ENCODE measurements at places on chromosomes 7 and 10.

DNA sequence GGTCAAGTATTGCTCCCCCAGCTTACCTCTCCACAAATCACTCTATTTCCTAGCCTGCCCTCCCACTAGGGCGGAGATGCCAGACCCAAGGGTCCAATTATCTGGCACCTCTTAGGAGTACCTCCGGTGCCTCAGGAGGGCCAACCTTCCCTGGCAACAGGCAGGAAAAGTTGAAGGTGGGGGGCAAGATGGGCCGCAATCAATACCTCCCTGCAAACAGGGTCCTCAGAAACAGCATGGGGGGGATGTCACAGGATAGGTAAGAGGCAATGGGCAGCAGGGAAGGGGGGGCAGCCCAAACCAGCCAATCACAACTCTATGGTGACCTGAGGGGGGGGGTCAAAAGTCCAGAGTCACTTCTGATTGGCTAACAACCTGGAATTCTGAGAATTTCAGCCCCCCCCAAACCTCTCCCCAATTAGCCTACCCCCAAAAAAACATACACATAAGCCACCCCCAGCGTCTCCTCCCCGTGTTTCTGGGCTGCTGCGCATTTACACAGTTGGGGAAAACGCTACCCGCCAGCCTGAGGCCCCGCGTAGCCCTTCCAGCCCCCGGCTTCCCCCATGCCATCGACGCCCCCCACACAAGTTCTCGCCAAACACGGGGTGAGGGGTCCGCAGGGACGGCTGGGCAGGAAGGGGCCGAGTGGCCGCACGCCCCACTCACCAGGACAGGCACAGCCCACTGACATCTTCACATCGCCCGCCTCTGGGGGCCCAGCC, 589 bp downstream of the LDB1 start:
- no peak for DNase-seq

- DNase-seq, result no peak
Observed at GRCh38 chr10:132575320-132576201, 38.0 kb downstream of the INPP5A start.

DNA sequence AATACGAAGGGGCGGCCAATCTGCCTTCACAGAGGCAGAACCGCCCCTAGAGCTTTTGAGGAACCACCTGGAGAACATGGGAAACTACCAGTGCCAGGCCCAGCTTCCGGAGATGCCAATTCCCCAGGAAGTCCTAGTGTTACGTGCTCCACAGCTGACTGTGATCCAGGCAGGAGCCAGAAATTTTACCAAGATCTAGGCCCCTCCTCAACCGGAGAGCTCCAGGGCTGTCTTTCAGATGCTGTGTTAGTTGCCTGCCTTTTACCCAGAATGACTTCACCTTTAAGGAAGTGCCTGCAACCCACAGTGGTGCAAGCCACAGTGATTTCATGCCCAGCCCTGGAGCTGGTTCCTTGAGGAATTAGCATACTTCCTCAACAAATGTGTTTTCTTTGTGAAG, 62.9 kb downstream of the ELMO1 start:
- no peak for DNase-seq

- DNase-seq, result no peak
Observed at GRCh38 chr7:155843426-155844018, 31.3 kb upstream of the SHH start.

DNA sequence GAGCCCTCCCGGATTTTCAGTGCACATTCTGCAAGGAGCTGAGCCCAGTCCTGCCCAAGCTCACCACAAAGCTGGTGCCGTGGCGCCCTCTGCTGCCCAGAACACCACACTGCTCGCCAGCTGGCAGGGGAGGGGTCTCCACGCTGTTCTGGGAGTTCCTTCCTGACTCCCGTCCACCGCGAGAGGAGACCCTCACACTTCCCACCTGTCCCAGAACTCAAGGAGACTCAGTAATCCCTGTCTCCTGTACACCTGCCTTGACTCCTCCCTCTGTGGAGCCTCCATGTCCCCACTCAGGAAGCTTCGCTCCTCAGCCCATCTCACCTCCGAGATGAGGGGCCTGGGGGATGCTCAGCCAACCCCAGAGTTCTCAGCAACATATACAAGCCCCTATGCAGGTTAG, 11.3 kb downstream of the C10orf105 start:
- no peak for DNase-seq

- no peak for DNase-seq
Observed at GRCh38 chr10:32979041-32979440, 21.0 kb upstream of the ITGB1 start.

GRCh38 chr7:94509264-94509886, at the start of gene CASD1:
CASD1 (plus strand) TSS chr7:94509809; CDS start chr7:94510085, 276 bp downstream.
- no peak for DNase-seq

GRCh38 chr10:35300063-35300699, 36.1 kb upstream of the CCNY start:
- DNase-seq, result no peak

- no peak for DNase-seq
Observed at GRCh38 chr7:27148031-27148755, 619 bp upstream of the HOXA6 start.

DNA sequence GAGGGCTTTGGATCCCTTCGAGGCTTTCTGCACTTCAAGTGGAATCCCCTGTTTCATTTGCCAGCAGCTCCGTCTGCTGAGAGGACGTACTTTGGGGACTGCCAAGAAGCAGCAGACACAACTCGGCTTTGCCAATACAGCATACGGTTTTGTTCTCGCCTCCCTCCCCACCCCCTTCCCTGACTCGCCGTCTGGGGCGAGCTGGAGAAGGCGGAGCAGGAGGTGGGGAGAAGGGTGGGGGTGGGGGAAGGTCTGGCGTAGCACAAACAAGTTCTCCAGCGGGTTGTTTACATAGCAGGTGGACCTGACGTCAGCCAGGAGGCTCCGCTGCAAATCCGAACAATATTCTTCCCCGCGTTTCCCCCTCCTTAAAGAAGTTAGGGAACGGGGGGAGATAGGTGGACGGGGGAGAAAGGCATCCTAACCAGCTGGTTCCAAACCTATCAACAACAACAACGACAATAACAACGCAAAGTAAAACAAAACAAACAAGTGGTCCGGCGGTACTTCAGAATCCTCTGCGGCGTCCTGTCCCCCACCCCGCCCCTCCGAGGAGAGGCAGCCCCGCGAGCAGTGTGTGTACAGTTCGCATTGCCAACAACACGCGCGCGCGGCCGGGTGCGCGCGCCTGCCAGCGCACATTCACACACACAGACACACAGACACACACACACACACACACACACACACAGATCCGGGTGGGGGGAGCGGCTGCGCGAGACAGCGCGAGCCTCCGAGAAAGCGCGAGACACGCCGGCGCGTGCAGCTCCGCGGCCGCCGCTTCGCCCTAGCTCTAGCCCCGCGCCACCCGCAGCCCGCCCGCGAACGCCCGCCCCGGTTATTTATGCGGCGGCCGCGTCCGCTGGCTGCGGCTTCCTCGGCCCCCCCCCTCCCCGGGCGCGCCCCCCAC, 167.0 kb upstream of the PPP1R3A start:
- peak; percentile 67 for DNase-seq

GRCh38 chr7:131015657-131015958, 281.6 kb upstream of the KLF14 start:
- DNase-seq, result no peak

- DNase-seq, result no peak
Observed at GRCh38 chr7:22214000-22214399, 143.0 kb downstream of the RAPGEF5 start.

DNA sequence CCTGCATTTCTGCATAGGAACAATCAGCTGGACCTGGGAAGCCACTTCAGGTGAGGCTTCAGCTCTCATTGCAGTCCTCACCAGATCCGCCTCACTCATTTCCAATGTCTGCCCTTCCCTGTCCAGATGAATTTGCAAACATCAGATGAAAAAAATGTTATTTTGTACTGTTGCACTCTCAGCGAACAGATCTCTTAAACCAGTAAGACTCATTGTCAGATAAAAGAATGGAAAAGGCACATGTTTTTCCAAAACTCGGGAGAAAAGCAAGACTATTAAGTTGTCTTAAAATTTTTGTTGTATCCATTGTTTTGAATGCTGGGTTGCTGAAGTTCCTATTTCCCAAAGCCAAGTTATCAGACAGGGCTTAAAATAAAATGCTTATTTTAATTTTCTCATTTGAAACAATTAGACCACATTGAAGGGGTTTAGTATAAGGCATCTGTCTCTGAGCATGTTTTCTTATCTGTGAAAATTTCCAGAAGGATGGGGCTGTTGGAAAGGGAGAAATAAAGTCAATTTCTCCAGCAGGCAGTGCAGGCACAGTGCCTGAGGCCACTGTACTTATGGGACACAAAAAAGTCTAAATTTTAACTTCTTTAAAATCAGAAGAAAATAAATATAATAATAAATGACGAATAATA, 396.8 kb downstream of the KCNMA1 start:
- DNase-seq, result no peak

DNA sequence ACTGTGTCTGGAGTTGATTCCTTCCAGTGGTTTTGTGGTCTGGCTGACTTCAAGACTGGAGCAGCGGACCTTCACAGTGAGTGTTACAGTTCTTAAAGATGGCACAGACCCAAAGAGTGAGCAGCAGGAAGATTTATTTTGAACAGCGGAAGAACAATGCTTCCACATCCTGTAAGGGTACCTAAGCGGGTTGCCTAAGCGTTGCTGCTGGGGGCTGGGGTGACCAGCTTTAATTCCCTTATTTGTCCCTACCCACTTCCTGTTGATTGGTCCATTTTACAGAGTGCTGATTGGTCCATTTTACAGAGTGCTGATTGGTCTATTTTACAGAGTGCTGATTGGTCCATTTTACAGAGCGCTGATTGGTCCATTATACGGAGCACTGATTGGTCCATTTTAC, 13.2 kb downstream of the AKR1B15 start:
- no peak for DNase-seq

GRCh38 chr7:5381071-5381772, 42.4 kb downstream of the TNRC18 start:
- no peak for DNase-seq

DNA sequence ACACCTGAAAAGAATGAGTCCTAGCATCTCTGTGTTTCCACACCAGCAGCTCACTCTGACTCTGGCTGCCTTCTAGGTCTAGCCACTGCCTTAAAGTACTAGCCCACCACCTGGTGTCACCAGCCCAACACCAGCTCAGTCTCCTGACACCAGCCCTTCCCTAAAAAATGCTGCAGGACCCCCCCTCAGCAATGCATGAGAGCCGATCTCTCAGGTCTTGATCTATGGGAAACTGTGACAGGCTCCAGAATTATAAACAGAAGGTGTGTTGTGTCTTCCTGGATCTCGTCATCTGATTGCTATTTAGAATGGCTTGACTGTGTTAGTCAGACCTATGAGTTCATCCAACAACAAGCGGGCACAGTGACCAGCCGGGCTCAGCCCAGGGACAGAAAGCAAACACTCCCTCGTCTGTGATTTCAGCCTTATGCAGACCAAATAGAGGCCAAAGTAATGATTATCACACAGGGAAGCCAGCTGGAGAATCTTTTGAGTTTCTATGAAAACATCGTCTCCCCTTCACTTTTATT, 66.6 kb downstream of the CUBN start:
- no peak for DNase-seq

- DNase-seq, result no peak
Observed at GRCh38 chr10:108877095-108877561, 1046.2 kb downstream of the XPNPEP1 start.

DNA sequence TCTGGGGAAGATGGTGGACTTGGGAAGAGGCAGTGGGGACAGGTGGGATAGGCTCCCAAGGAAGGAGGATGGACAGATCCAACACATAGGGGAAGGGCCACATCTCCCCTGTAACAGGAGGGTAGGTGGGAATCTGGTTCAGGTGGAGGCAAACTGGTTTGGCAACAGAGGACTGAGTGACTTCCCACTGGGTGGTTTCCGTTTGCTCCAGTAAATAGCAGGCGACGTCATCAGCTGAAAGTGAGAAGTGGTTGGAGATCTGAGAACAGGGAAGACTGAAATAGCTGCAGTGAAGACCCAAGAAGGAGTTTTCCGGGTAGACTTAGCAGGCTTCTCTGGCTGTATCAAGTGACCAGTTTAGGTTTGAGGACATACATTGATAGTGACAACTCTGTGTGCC, 504.4 kb downstream of the GALNT17 start:
- no peak for DNase-seq

GRCh38 chr10:133336577-133337369, at the start of gene CALY:
CALY (minus strand) TSS chr10:133336896; CDS start chr10:133328989, 7,907 bp downstream.
- DNase-seq, result no peak

- no peak for DNase-seq
Observed at GRCh38 chr7:90570373-90570959, 25.7 kb upstream of the CDK14 start.

GRCh38 chr7:30157204-30157603, 22.4 kb downstream of the MTURN start:
- no peak for DNase-seq

DNA sequence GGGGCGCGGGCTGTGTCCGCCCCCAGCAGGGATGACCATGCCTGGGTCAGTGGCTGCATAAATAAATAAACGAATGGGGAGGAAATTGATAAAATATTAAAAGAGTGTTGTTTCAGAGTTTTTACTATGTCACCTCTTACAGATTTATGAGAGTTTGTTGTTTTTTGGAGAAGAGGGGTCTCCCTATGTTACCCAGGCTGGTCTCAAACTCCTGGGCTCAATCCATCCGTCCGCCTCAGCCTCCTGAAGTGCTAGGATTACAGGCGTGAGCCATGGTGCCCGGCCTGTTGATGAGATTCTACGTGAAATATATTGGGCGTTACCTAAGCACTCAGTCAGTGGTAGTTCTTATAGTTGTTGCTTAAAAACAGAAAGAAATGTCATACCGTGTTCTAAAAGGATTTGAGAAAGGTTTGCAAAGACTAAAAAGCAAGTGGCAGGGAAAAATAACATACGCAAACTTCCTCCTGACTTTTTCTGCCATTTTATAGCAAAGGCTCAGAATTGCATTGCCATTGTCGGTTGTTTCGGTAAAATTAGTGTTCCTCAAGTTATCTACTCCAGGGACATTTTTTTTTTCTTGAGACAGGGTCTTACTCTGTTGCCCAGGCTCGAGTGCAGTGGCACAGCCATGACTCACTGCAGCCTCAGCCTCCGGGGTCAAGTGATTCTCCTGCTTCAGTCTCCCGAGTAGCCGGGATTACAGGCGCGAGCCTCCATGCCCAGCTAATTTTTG, 39.5 kb upstream of the FOXK1 start:
- no peak for DNase-seq

DNA sequence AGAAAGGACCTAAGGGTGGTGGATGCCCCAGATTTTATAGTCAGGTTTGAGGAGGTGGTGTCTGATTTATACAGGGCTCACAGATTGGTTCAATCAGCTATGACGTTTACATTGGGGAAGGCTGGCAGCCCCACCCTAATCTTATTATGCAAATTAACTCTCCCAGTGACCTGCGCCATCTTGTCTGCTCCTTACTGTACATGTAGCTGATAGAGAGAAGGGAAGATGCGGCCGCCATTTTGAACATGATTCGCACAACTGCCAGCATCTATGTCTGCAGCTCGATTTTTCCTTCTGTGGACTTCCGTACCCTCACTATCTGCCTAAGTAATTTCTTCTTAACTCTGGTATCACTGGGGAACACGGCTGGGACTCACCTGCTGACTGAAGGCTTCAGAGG, 619.0 kb upstream of the DPP6 start:
- no peak for DNase-seq

DNA sequence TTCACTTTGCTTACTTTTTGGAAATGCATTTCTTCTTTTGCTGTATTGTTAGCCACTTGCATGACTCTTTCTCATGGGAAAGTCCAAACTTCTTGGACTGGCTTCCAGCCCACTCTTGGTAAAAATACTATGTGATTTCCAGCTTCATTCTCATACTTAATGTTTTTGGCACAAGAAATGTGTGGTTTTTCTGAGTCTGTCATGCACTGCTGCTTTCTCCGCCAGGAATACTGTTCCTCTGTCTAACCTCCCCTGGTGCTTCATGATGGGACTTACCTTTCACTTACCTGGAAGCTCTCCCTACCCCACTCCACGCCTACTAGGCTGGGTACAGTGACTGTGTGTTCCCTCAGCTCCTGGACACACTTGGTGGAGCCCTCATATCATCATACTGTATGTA, 18.7 kb downstream of the MGAM2 start:
- no peak for DNase-seq
